HepG2 (cell line): ENCODE measurements at places on chromosomes 3 and 15. TPM values are rescaled to one million over a fixed set of nuclear protein-coding genes. Genes with fewer than 3 reads are reported as not detected.

MCF2L2 gene
- total RNA-seq: not detected in 2 replicates

ADPRH gene
- 0.15 TPM in 1 of 2 replicates, not detected in the other for total RNA-seq

WDR53 gene
- 7.7 and 16.4 TPM in 2 replicates for total RNA-seq

FBXL22 gene
- 0.20 and 0.33 TPM in 2 replicates for total RNA-seq

ADCY5 gene
- total RNA-seq: not detected in 2 replicates

SLC25A36 gene
- total RNA-seq: 30.6 and 34.6 TPM in 2 replicates

GOLGA6L7 gene
- not detected in 2 replicates for total RNA-seq

TNIK gene
- 0.22 and 0.42 TPM in 2 replicates for total RNA-seq

NEK10 gene
- 14.2 and 15.0 TPM in 2 replicates for total RNA-seq

FAH gene
- total RNA-seq: 75.0 and 94.1 TPM in 2 replicates

HRG gene
- 0.11 TPM in 1 of 2 replicates, not detected in the other for total RNA-seq

PARP16 gene
- total RNA-seq: 6.7 and 6.8 TPM in 2 replicates

SLC28A2 gene
- total RNA-seq: 0.08 and 0.11 TPM in 2 replicates

FAM98B gene
- 4.7 and 8.1 TPM in 2 replicates for total RNA-seq

IRAK2 gene
- total RNA-seq: 13.1 and 15.3 TPM in 2 replicates

CTXN2 gene
- total RNA-seq: not detected in 2 replicates

CSPG5 gene
- 0.07 TPM in 1 of 2 replicates, not detected in the other for total RNA-seq

XCR1 gene
- not detected in 2 replicates for total RNA-seq

EFHB gene
- total RNA-seq: 0.15 TPM in 1 of 2 replicates, not detected in the other

DISP2 gene
- total RNA-seq: 0.09 and 0.15 TPM in 2 replicates

ACSBG1 gene
- total RNA-seq: 0.35 and 0.97 TPM in 2 replicates

SOX14 gene
- total RNA-seq: not detected in 2 replicates

CPNE9 gene
- not detected in 2 replicates for total RNA-seq

BOC gene
- total RNA-seq: not detected in 2 replicates

C3orf38 gene
- total RNA-seq: 17.5 and 27.1 TPM in 2 replicates

CD200 gene
- not detected in 2 replicates for total RNA-seq

GOLGA6L10 gene
- total RNA-seq: 0.87 and 1.5 TPM in 2 replicates

RIOX2 gene
- 43.3 and 52.5 TPM in 2 replicates for total RNA-seq

CHRD gene
- total RNA-seq: 3.4 and 22.2 TPM in 2 replicates

ANKUB1 gene
- total RNA-seq: not detected in 2 replicates

GOLGA6L4 gene
- total RNA-seq: 0.81 and 1.7 TPM in 2 replicates

SLC6A20 gene
- total RNA-seq: not detected in 2 replicates

CCDC191 gene
- 1.2 and 1.4 TPM in 2 replicates for total RNA-seq

ACTC1 gene
- not detected in 2 replicates for total RNA-seq

PLA2G4B gene
- 0.55 and 5.1 TPM in 2 replicates for total RNA-seq

CXCR6 gene
- not detected in 2 replicates for total RNA-seq
